ENCODE measurements at places on chromosomes 7 and 10.

- DNase-seq: no peak
These were observed 97.3 kb downstream of the CCDC71L start for GRCh38 chr7:106563466-106564150.

- DNase-seq: no peak
These were observed 228.5 kb upstream of the NEBL start for GRCh38 chr10:21125471-21126228.

DNA sequence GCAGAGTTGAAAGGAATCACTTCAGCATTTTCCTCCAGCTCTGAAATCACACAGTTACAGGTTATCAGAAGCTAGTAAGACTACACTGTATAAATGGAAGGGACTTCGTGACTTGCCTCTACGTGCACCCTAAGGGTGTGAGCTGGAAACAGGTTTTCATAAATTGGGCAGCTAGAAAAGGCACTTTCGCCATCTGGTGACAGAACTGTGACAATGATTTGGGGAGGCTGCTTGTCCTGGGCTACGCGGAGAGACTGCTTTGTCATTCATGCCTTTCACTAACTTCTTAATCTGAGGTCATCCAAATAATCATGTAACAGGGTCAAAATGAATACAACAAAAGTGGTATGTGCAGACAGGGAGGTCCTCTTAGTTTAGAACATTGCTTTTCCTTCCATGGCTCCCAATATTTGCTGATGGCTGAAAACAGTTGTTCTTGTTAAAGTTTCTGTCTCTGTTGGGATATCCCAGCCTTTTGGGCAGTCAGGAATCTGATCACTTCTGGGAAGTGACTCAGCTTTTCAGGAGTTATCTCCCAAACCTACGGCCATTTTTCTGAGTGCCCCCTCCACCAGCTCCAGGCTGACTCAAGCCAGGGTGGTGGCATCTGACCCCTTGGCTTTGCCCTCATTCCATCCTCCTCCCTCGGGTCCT lies 17.8 kb downstream of the VWC2 start:
- no peak for DNase-seq

DNA sequence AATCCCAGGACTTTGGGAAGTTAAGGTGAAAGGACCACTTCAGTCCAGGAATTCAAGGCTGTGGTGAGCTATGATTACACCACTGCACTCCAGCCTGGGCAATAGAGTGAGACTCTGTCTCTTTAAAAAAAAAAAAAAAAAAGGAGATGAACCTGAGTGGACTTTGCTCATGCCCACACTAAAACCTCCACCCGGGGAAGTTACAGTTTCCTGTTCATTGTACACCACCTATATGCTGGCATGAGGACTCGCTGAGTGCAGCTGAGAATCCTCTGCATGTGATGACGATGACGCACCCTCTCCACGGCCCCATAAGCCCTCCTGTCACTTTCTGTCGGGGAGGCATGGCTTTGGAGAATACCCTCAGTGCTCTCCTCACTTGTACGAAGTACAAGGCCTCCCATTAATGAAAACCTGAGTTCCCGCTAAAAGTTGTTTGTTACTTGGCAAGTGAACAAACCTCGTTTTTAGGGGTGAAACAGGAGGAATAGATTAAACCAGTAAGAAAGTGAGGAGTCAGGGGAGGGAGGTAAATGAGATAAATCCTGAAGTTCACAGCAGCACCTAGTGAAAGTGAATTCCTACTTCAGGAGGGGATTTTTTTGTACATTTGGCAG lies 15.9 kb downstream of the TMEM176B start:
- DNase-seq: no peak

DNA sequence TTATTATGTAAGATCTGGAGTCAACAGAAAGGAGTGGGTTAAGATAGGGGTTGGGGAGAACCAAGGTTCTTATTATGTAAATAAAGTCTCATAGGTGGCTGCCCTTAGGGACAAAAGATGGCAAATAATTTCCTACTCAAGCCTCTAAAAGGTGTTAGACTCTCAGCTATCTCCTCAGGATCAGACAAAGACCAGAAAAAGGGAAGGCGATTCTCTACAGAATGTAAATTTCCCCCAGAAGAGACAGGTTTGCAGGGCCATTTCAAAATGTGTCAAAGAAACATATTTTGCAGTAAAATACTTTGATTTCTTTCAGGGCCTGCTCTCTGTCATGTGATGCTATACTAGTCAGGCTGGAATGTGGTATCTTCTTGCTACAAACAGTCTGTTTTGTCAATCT lies 80.3 kb downstream of the MICU1 start:
- no peak for DNase-seq

GRCh38 chr7:50270531-50271018 lies 33.9 kb upstream of the IKZF1 start:
- DNase-seq: no peak

DNA sequence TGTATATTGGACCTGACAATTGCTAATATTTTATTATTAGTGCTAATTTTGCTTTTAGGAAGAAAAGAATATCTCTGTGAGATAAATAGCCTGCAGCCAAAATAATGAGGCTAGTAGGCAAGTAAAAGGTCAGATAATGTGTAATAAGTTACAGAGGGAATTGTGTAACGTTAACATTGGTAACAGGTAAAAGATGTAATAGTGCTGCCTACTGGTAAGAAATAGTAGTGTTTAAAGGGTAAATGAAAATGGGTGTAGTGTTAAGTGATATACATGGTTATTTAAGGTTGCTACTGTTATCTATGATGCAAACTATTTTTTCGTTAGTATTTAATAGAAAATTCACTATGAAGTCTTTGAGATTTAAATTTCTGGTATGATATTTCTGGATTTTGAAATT lies 9.2 kb upstream of the FOXP2 start:
- DNase-seq: no peak

DNA sequence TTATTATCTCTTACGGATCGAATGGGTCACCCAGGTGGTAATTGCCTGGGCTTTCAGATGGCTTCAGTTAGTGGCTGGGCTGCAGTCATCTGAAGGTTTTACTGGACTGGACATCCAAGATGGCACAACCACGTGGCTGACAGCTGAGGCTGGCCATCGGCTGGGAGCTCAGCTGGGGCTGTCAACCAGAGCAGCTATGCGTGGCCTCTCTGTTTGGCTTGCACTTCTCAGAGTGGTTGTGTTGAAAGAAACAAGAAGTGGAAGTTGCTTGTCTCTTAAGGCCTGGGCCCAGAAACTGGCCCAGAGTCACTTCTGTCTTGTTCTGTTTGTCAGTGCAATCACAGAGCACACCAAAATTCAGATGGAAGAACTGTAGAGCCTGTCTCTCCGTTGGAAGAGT lies 5.7 kb upstream of the GDI2 start:
- no peak for DNase-seq

- DNase-seq: no peak
These were observed 54.9 kb upstream of the ZNF800 start for GRCh38 chr7:127447326-127447945.

DNA sequence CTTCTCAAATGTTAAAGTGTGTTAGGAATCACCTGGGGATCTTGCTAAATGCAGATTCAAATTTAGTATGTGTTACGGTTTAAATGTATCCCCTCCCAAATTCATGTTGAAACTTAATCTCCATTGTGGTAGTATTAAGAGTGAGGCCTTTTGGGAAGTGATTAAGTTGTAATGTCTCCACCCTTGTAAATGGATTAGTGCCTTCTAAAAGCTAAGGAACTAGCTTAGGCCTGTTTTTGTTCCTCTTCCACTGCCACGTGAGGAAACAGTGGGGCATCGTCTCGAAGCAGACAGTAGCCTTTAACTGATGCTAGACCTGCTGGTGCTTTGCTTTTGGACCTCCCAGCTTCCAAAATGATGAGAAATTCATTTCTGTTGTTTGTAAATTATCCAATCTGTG lies 52.3 kb upstream of the SEMA3D start:
- no peak for DNase-seq

All from dorsolateral prefrontal cortex (tissue), 122 donors.